Hepatocyte (in vitro differentiated cells): ENCODE measurements at places on chromosomes 1 and 21.

- DNase-seq = no peak
These were observed 67.2 kb downstream of the UCK2 start for GRCh38 chr1:165894591-165894990.

- peak; percentile 80 for DNase-seq
These were observed 2.6 kb upstream of the TMEM240 start for GRCh38 chr1:1542766-1543705.

DNA sequence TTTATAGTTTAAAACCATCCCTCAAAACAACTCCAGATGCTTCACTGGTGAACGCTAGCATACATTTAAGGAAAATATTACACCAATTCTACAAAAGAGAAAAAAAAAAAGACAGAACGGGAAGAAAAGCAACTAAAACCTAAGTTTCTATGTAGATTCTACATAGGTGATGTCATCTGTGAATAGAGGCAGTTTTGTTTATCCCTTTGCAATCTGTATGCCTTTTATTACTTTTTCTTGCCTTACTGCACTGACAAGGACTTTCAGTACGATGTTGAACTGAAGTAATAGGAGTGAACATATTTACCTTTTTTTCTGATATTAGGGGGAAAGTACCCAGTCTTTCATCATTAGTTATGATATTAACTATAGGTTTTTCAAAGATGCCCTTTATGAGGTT, 101.7 kb upstream of the HAO2 start:
- DNase-seq = no peak

DNA sequence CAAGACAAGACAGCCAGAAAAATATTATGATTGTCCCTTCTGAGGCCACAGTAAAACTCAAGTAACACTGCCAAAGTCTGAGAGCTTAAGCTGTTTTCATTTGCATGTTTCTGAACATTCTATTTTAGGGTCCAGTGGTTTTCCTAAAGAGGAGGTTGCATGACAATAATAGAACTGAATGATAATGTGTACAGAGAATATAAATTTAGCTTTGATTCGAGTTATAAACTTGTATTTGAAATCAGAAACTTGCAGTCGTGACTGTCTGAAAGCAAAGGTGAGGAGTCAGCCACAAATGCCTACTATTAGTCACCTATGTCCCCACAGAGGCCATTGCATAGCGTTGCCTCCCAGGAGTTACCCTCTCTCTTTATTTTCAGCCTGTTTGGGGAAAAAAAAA, 363.1 kb upstream of the ADGRL2 start:
- DNase-seq = no peak

GRCh38 chr1:86176226-86176625, 19.7 kb upstream of the COL24A1 start:
- no peak for DNase-seq

DNA sequence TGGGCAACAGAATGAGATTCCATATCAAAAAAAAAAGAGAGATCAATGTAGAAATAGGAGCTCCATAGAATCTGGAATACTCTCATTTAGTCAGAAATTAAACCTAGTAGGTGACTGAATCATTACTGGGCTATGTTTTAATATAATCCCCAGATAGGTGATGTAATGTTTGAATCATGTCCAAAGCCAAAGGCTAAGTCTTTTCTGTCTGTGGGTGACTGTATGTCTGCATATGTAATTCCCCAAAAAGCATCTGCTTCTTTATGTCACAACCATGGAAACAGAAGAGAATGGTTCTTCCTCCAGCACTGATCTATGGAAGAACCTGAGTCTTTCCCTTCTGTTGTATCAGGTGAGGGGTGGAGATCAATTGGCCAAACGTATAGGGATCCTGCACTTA, 5.8 kb downstream of the LAMC2 start:
- no peak for DNase-seq

DNA sequence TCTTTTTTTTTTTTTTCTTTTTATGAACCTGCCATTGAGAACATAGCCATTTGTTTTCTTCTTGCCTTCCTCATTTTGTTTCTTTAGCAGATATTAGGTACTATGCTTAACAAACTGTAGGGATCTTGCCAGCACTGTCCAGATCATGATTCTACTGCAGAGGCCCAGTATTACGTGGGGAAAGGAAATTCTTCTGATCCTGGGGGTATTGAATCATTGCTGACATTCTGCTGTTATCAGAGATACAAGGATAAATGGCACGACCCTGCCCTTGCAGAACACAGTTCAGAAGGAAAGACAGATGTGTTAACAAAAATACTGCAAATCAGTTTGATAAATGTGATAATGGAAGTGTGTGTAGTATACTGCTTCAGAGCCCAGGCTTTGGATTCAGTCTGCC, 56.2 kb downstream of the BTBD8 start:
- DNase-seq = no peak

GRCh38 chr1:67700692-67701410, 15.8 kb downstream of the GADD45A start:
- DNase-seq = peak; percentile 90

GRCh38 chr21:14119038-14119437, 91.7 kb downstream of the LIPI start:
- peak; percentile 33 for DNase-seq

DNA sequence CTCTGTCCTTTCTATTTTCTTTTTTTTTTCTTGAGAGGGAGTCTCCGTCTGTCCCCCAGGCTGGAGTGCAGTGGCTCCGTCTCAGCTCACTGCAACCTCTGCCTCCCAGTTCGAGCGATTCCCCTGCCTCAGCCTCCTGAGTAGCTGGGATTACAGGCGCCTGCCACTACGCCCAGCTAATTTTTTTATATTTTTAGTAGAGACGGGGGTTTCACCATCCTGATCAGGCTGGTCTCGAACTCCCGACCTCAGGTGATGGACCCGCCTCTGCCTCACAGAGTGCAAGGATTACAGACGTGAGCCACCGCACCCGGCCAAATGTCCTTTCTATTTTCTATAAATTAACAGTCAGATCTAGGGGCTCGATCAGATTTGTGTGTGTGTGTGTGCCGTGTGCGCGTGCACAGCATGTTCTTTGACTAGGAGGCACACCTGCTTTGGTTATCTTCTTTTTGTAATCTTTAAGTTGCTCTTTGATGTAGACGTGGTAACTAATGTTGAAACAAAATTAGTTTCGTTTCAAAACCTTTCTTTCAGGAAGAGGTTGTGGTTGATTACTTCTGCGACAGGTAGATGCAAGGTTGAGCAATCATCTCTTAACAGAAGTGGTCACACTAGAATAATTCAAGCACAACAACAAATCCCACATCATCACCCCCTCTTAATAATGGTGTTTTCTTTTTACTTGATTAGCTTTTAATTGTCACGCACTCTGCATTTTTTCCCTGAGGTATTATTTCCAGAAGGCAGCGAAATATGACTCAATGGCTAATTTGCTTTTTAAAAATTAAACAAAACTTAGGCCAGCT, 779 bp upstream of the DEGS1 start:
- no peak for DNase-seq

DNA sequence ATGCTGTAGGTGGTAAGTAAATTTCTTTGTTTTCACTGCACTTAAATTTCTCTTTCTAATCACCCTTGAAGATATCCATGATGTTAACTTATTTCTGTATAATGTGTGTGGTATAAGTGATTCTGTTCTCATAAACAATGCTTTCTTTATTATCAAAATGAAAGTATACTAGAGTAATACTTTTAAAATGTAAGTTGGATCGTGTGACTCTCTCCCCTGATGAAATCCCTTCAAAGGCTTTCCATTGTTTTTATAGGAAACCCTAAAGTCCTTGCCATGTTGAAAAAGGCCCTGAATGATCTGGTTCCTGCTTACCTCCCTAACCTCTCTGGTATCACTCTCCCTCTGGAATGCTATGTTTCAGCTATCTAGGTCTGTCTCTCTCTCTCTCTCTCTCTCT, 191.1 kb upstream of the LHX8 start:
- DNase-seq = no peak

DNA sequence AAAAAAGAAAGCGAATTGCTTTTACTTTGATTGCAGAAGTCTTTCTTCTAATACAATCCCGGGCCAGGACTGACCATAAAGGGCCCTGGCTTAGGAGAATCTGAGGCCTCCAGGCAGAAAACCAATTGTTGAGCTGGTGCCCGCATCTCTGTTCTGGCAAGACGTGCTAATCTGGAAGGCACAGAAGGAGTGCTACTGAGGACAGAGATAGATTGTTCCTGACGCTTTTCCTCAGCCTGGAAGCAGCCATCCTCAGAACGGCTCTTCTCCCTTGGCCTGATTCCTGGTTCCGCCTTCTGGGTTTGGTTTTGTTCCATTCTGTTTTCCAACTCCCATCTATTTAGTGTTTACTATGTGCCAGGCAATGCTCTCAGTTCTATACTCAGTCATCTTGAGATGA, 44.8 kb upstream of the SPOCD1 start:
- no peak for DNase-seq

- no peak for DNase-seq
These were observed 33.2 kb downstream of the WNT3A start for GRCh38 chr1:228039986-228040385.

- DNase-seq = peak; percentile 21
These were observed 299.6 kb downstream of the LMX1A start for GRCh38 chr1:165056914-165057313.

- DNase-seq = no peak
These were observed 127.8 kb downstream of the NRDC start for GRCh38 chr1:51750729-51751128.

GRCh38 chr1:101769520-101769919, 227.2 kb downstream of the OLFM3 start:
- peak; percentile 17 for DNase-seq

GRCh38 chr1:46721204-46721603, 2.3 kb upstream of the EFCAB14 start:
- no peak for DNase-seq

DNA sequence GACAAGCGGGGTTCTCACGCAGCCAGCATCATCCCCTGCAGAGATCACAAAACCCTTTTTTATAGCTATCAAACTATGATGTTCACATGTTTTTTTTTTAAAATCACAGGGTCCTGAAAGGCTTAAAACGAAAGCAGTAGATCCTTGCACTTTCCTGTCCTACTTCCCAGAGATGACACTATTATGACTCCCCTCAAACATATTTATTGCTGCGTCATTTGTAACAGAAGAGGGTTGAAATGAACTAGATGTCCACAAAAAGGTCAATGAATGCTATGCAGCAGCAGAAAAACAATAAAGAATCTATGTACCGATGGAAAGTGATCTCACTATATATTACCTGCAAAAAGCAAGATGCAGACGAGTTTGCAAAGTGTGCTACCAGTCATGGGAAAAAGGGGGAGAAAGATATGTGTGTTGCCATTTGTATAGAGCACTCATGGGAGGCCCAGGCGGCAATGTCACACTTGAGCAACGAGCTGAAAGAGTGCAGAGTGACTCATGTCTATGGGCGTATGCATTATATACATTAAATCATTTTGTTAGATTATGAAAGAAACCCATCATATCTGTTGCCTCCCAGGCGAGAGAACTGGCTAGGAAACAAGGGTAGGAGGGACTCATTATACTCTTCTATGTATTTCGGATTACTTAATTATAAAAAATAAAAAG, 68.9 kb upstream of the PARP1 start:
- DNase-seq = no peak

DNA sequence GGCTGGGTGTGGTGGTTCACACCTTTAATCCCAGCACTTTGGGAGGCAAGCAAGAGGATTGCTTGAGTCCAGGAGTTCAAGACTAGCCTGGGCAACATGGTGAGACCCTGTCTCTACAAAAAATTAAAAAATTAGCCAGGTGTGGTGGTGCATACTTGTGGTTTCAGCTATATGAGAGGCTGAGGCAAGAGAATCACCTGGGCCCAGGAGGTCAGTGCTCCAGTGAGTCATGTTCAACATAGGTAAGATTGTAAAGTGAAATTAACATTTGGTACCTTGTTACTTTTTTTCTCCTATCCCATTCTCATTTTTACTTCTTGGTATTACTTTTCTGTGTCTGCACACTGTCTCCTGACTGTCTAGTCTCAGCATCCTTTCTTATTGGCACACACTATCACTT, 19.0 kb downstream of the MAGI3 start:
- DNase-seq = no peak
